ENCODE measurements at places on chromosomes 7 and 10. TPM values are rescaled to one million over a fixed set of nuclear protein-coding genes. Genes with fewer than 3 reads are reported as not detected.
A peak's percentile ranks its signal among the peaks of the same experiment; 100 is the strongest.

SPOCK2 gene
- 2.3 TPM for total RNA-seq

DNA sequence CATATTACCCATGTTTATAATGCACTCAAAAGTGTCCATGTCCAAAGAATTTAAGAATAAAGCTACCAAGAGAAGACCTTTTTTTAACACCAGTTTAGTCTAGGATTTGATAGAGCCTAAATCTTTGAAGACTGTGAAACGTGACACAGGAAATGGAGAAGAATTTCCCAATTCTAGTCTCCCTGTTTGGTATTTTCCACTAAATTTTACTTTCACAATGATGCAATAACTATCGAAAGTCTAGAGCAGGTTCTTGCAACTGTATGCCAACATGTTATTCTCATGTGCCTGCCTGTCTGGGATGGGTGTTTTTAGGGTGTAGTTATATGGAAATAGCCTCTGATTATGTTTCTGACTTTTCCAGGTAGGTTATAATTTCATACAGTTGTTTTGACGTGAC, 6.9 kb upstream of the MXI1 start:
- no peak for DNase-seq

MDH2 gene
- total RNA-seq, result 284 TPM

DNA sequence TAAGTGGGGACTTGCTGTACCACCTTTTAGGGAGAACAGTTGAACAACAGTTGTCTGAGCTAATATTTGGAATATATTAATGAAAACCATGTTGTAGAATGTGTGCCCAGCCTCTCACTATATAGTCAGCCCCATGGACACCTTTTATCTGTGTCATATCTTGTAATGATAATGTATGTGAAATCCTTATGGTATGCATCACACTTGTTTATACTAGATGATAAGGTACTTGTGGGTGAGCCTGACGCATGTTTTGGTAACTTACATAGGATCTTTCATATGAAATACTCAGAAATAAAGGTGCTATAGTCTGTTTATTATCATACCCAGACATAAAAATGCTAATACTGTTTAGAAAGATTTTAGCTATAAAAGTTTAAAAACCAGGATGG, 32.8 kb downstream of the CAMK1D start:
- no peak for DNase-seq

DNA sequence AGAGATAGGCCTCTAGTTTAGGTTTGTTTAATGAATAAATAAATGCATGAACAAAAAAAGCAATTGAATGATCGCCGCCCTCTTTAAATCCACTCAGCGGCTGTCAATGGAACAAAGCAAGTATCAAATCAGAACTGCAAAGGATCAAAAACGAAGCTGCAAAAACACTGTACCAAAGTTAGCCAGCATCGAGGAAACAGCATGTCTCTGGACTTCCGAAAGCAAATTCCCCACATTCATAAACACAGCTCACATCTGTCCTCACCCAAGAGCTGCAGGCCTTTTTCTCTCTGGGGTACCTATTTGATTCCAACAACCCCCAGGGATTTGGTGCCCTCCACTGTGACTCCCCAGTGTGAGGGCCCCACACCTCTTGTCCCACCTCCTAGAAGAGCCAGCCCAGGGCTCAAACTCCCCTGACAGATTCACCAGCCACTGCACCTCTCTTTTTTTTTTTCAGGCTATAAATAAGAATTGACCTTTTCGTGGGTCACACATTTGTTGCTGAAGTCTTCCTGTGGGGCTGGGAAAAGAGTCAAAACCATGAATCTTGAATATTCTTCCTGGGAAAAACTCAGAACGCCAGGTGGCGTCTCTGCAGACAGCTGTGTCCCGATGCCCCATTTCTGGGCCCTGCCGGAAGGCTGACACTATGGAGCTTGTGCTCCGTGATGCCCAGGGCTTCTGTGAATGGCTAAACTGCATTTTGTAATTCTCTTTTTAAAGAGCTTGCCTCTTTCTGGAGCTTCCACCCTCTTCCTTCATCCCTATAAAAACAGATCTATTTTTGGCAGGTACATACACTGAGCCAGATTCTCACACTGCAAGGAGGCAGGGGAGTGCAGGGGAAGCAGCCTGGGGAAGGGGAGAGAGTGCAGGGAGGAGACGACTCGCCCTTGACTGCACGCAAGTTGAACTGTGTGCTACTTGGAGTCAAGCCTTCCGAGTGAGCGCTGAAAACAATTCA, 51.7 kb downstream of the HSPA12A start:
- peak; percentile 35 for DNase-seq

- DNase-seq, result no peak
These were observed 42.1 kb downstream of the EBF3 start for GRCh38 chr10:129921801-129922597.

GRCh38 chr7:70726951-70727378, 405.0 kb upstream of the GALNT17 start:
- DNase-seq, result no peak

ATG9B gene
- total RNA-seq, result 0.22 TPM

POT1 gene
- 12.1 TPM for total RNA-seq

All from left colon (tissue), 2 donors.